ENCODE measurements at places on chromosomes 1 and 21. TPM values are rescaled to one million over a fixed set of nuclear protein-coding genes. Genes with fewer than 3 reads are reported as not detected.

Gene FCN3
- not detected for total RNA-seq

Gene CDC20
- total RNA-seq: 189 TPM

Gene OR2L13
- total RNA-seq: not detected

DNA sequence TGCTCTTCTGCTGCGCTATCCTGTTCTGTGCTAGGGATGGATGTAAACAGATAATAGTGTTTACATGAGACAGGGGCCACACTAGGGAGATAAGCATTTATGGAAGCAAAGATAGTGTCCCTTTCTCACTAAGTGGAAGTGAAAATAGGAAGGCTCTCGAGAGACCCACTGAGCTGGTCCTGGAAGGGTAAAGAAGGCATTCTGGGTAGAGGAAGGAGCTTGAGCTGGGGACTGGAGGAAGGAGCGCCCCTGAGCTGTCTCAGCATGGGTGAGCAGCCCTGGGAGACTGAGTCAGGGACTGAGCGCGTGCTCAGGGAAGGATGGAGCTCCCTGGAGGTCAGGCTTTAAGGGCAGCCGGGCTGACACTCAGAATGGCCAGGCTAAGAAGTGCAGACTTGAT is 93.3 kb downstream of the IGSF21 start:
- no peak for DNase-seq

Data from pulmonary artery endothelial cell (primary cell).